ENCODE measurements at places on chromosomes 7 and 10.
A peak's percentile ranks its signal among the peaks of the same experiment; 100 is the strongest.

- peak; percentile 29 for DNase-seq
These were observed 2.7 kb upstream of the PDCD4 start for GRCh38 chr10:110868981-110869380.

DNA sequence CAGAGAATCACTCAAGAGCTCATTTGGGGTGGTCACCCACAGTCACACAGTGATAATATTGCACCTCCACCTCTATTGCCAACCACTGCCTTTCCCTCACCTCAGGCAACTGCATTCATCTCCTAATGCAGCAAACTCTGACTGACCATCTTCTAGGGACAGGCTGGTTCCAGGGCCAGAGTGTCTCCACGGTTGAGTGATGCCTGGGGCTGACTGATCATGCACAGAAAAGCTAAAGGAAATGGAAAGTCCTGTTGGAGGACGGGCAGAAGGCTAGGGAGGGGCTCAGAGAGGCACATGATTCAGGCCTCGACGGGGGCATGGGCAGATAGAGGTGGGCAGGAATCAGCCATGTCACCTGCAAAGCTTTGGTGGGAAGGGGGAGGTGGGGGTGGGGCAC, 127.1 kb upstream of the TNS3 start:
- no peak for DNase-seq

DNA sequence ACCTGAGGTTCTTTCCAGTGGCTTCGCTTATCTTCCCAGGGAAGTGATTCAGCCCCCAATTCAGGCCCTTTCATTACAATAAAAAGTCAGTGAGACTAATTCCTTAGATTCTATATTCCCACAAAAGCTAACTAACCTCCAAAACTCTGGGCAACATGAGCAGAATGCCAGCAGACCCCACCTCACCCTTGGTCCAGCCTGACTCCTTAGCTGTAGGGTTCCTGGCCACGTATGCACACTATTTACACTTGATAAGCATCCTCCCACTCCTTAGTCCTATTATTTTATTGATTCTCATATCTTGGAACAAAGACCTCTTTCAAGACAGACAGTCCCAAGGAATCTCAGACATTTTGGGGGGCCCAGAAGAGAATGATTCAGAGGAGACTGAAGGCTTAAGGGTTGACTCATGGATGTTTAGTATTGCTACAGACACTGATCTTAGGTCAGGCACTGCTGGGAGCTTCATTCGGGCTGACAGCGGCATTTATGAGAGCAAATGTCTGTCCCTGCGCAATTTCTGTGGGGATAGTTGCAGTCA, 162.6 kb upstream of the GDF10 start:
- no peak for DNase-seq

- no peak for DNase-seq
These were observed 569.3 kb downstream of the TCERG1L start for GRCh38 chr10:130741901-130742855.

- DNase-seq, result no peak
These were observed 38.2 kb downstream of the NRBF2 start for GRCh38 chr10:63171255-63171855.

DNA sequence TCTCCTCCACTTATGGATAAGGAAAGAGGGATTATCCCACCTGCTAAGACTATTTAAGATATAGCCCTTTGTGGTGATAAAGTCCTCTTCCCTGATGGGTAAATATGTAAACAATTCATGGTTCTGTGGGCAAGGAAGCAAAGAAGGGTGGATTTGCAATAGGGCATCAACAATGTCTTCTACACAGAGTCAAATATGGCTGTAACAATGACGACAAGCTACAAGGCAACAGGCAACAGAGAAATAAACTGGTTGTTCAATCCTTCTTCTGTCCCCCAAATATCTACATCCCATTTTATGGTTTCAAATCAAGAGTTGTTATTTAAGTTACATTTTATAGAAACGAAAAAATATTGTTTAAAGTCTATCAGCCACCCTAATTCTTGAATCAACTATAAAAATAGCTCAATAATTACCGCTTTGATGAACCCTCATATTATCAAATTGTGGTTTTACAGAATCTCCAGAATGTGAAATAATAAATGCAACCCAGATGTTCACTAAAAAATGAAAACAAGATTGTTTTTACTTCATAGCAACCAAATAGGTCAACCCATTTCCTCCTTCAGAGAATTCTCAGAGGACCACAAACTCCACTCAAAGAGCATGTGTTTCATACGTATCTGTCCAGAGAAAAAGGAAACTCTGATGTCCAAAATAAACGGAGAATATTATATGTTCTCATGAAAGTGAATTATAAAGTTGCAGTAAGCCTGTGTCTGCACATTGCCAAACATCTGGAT, 13.8 kb downstream of the CYTH3 start:
- DNase-seq, result no peak

GRCh38 chr10:128211064-128211504, 84.9 kb upstream of the MKI67 start:
- no peak for DNase-seq

GRCh38 chr10:60238759-60239100, 150.9 kb downstream of the ANK3 start:
- no peak for DNase-seq

GRCh38 chr7:17299483-17299991, 1.1 kb downstream of the AHR start:
- peak; percentile 19 for DNase-seq

DNA sequence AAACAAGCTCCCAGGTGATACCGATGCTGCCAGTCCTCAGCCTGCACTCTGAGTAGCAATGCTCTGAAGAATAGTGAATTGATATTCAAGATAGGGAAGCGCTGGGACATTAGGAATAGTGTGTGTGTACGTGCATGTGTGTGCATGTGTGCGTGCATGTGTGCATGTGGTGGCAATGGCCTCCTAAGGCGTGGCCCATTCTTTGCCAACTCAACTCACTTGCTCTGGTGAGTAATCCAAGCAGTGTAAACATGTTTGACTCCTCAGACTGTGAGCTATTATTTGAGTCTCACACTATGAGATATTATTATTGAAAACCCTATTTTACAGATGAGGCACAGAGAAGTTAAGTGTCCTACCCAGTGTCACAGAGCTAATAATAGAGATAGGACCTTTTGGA, 186.6 kb downstream of the RAB11FIP2 start:
- DNase-seq, result no peak

DNA sequence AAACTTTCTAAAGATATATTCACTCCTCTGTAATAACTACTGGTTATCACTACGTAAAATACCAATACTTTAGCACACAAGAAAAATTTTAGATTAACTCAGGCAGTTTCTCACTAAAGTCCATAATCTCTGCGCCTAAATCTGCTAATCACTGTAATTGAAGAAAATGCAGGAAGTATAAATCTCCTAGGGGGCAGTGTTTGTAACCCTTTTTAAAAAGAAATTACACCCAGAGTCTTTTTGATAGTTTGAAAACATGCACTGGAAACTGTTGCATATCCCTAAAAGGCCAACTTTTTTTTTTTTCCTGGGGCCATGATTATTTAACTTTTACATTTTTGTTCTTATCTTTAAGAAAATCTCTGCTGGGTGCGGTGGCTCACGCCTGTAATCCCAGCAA, 209.6 kb downstream of the KIAA1217 start:
- DNase-seq, result no peak

DNA sequence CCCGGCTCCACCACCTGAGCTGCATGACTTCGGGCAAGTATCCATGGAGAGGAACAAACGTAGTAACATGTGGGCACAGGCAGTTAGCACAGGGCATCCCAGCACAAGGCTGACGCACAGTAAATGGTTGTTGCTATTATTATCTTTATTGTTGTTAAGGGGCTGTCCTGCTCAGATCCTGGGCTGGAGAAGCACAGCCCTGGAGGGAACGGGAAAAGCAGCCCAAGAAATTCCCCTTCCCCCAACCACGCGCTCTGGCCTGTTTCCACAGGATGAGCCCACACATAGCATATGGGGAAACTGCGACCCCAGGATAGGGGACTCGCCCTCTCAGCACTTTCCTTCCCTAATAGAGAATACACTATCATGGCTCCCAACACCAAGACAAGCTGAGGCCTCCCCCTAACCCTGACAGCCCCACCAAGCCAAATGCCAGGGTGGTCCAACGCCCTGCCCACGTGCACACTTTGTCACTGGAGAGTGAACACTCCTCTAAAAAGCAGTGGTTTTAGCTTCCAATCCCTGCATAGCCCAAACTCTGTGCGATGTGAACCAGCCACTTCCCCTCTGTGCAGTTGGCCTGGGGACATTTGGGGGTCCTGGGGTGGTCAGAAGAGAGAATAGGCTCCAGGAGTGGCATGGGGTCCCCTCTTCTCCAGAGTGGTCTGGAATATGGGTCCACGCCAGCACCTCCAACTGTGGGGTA, 11.0 kb downstream of the PSD start:
- DNase-seq, result no peak

GRCh38 chr7:158682456-158682855, 22.1 kb downstream of the NCAPG2 start:
- DNase-seq, result no peak

Measured in activated CD4-positive, alpha-beta T cell treated with anti-CD3 and anti-CD28 coated beads for 4 hours (primary cell).